NCI-H774 (cell line): ENCODE measurements at places on chromosomes 3 and 15.

- DNase-seq, result no peak
Observed at GRCh38 chr15:48642795-48643194, 2.7 kb downstream of the FBN1 start.

GRCh38 chr3:123800362-123800682, 83.8 kb downstream of the MYLK start:
- DNase-seq, result no peak

- no peak for DNase-seq
Observed at GRCh38 chr3:14177580-14178246, 688 bp downstream of the XPC start.

DNA sequence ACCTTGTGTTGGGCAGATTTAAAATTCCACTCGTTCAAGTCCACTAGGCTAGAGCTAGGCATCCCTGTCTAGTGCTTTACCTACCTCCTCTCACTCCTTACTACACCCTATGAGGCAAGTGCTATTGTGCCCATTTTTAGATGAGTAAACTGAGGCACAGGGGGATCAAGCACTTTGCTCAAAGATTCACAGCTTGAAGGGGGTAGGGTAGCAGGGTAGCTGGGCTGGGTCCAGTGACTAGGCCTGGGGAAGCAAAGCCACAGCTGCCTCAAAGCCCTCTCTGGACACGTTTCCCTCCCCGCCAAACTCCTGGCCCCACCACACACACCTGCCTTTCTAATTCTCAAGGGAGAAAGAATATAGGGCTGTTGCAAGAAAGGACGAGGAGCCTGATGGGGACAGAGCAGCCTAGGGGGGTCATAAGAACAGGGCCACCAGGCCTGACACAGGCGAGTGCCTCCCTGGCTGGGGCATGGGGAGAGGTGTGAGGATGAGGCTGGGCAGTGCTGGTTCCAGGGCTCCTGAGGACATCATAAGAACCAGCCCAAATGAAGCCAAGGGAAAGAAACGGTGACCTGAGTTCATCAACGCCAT, 34.8 kb upstream of the SFMBT1 start:
- DNase-seq, result no peak

DNA sequence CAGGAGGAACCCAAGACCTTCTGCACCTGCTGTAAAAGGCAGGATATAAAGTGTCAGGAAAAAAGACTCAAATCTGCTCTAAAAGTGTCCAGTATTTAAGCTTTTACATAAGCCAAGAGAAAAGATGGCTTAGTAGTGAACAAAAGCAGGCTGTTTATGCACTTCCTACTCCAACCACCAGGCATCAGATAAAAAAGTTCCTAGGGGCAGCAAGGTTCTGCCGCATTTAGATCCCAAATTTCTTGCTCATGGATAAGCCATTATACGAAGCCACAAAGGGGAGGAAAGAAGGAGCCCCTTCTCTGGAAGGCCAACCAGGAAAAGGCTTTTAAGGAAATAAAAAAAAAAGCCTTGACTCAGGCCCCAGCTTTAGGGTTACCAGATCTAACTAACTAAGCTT, 10.6 kb upstream of the SLC9C1 start:
- no peak for DNase-seq

GRCh38 chr3:102916532-102916931, 481.7 kb downstream of the ZPLD1 start:
- DNase-seq, result peak; percentile 22

DNA sequence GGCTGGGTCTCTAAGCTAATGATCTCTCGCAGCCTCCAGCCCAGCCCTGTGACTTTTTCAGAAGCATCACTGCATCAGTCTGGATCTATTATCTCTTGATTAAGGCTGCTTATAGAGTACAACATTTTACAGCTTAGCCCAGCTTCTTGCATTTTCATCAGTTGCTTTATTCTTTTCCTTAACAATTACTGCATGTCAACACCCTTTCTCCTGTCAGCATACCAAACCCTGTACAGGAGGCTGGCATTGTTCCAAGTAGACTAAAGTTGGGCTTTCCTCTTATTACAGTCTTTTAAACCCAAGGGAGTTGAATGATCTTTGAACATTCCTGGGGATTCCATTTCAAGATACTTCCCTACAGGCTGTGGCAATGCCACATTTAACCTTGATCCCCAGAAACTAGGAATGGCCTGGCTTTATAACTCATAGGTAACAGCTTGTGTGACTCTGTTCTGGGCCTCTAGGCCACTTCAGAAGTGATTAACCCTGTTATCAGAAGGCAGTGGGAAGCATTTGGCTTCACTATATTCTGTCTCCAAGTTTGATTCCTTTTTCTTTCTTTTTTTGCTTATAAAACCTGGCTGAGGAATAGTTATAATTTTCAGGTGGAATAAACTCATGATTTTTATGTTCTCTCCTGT, 182.9 kb downstream of the KCNMB2 start:
- DNase-seq, result no peak

DNA sequence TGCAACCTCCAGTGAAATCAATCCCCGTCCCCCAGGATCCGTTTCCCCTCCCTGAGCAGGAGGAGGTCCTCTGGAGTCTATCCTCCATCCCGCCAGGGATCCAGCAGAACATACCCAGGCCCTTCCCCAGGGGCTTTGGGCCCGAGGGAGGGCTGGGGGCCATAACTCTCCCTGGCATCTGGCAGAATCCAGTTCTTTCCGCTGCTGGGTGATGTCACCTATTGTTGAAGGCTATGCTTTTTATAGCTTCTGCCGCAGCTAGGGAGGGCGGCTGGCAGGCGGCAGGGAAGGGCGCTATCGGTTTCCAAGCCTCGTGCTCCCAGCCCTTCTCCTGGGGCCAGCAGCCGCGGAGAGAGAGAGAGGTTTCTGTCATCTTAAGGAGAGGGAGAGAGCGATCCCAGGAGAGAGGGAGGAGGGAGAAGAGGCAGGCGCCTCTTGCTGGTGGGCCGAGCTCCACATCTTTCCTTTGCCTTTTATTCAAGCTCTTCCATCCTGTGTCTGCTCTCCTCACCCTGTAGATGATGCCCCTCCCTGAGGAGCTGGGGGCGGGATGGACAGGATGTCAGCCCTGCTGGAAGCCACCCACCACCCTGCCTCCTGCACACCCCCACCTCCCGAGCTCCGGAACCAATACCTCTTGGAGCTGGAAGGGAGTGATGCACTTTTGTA, 120.1 kb downstream of the ANP32A start:
- peak; percentile 27 for DNase-seq

DNA sequence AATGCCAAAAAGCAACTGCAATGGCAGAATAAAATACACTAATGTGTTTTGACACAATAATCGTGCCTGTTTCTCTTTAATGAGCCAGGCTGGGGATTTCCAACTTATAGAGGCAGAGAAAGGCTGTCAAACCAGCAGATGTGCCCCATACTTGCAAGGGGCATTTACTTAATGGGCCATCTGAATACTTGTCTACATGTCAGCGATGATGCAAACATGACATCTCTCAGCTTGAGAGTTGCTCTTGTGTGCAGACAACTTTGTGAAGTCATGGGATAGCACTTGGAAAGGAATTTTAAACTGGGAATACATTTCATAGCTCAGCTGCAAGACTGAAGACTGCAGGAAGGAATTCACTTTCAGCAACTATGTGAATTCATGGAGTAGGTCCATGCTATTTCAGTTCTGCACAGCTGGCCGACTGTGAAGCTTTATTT, 127.4 kb upstream of the ADAMTS9 start:
- no peak for DNase-seq

DNA sequence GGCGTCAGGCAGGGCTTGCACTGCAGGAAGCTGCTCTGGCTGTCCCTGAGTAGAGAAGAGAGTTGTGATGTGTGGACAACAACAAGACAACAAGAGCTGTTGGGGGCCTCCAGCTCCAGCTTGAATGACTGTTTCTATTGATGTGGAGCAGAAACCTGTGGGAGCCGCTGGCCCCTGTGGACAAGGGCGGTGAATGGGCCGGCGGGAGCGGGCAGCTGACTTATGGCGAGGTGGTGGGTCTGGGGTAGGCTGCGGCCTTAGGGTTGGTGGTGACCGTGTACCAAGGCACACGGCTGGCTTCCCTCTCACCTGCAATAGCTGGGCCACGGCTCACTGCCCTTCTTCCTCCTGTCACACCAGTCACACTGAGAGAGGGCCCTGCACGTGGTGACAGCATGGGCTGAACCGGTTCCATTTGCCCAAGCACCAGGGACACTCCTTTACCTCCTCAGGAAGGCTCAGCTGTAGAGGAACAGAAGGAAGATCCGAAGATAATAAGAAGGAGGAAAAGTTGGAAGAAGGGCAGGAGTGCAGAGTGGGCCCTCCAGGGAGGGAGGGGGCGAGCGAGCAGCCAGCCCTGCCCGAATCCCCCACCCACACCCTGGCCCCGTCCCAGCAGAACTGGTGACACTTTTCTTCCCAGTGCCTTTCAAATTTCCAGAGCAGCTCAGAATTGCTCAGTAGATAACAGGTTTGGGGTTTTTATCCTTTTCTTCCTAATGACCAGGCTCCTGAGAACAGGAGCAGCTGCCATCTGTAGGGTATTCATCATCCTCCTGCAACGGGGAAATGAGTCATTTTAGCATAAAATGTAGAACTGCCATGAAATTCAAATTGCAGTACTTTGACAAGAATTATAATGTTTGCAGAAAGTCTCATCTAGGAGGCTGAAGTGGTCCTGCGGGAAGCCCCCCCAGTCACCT, 136.9 kb downstream of the TJP1 start:
- DNase-seq, result no peak

DNA sequence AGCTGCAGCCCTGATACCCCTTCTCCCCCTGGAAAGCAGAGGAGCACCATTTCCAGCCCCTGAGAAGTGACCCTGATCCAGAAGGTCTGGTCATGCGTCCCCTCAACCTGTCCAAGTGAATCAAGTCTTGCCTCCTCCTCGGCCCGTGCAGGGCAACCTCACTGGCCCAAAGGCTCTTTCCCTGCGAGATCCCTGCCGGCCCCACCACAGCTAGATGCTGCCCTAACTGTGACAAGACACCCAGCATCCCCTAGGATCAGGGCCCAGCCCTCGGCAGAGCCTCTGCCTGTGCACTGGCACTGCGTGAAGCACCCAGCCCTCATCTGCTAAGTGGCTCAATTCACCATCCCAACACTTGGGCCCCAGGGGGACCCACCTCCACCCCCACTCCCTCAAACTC, 155.1 kb downstream of the NUP210 start:
- DNase-seq, result no peak

GRCh38 chr15:67707520-67708283, 117.6 kb upstream of the SKOR1 start:
- DNase-seq, result no peak

DNA sequence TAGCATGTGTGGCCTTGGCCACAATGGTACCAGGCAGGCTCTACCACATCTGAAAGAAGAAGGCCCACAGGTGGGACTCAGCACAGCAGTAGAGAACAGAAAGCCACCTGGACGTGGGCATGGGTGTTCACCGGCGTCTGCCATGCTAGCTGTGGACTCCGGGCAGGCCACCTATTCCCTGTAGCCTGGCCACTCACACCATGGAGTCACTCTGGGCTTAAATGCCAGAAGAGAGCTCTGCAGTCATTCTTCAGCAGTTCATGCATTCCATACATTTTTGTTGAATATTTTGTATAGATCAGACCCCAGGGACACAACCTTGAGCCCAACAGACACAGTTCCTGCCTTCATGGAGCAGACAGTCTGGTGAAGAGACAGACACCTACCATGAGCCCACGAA, 138.6 kb downstream of the SRGAP3 start:
- DNase-seq, result no peak
